ENCODE measurements at places on chromosomes 11 and 22.

GRCh38 chr11:78711735-78712134 is 137.1 kb upstream of the NARS2 start:
- no peak for DNase-seq

- no peak for DNase-seq
These were observed 6.6 kb upstream of the PTS start for GRCh38 chr11:112219476-112220232.

DNA sequence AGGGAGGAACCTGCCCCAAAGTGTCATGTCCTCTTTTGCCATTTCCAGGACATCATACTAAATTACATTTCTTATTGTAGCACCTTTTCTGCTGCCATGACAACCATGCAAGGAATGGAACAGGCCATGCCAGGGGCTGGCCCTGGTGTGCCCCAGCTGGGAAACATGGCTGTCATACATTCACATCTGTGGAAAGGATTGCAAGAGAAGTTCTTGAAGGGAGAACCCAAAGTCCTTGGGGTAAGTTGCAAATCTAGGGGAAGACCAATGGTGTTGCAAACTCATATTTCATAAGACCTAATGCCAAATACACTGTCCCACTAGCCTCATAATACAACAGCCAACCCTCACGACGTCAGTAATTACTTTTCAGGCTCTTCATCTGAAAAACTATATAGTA is 11.7 kb downstream of the MS4A4A start:
- no peak for DNase-seq

DNA sequence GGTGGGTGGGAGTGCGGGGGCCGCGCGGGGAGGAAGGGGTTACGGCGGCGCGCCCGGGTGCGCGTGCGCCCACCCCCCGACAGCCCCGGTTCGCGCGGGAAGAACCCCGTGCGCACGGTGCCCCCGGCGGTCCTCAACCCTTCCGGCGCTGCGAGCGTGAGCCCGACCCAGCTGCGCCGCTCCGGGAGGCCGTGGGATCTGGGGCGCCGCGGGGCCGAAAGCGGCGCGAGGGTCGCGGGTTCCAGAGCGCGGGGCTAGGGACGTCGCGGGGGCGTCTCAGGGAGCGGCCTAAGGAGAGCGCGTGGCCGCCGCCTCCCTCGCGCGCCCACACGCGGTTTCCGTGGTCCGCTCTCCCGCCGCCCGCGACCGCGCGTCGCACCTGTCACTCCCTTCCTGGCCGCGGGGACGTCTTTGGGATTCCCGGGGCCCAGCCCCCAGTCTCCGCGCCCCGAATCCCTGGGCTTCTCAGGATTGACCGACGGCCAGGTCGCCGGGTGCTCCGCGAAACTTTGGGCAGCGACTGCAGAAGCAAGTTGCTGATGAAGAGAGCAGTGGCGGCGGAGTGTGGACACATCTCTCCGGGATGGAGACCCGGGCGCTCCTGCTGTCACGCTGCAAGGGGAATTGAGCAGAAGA is 582 bp downstream of the SREBF2 start:
- no peak for DNase-seq

GRCh38 chr11:76880314-76880713 is 19.6 kb downstream of the ACER3 start:
- DNase-seq = no peak

GRCh38 chr11:17015627-17016126 is 1.5 kb upstream of the PLEKHA7 start:
- no peak for DNase-seq

DNA sequence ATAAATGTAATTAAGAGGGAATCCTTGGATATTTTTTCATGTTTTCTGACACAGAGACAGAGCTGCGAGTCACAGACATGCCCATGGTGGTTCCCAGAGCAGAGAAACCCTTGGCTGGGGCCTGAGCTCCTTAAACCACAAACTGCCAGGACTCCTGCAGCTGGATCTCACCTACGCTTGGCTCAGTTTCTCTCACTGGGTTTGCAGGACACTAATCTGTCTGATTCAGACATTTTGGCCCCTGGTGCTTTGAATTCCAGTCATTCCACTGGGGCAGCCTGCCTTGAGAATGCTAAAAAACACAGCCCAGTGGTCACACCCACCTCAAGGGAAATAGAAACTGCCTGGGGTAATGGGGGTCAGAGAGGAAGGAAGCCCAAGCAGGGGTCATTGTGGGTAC is 122.6 kb downstream of the CCDC81 start:
- DNase-seq = peak; percentile 54

GRCh38 chr22:37982938-37983859 is 1.2 kb downstream of the SOX10 start:
- no peak for DNase-seq

DNA sequence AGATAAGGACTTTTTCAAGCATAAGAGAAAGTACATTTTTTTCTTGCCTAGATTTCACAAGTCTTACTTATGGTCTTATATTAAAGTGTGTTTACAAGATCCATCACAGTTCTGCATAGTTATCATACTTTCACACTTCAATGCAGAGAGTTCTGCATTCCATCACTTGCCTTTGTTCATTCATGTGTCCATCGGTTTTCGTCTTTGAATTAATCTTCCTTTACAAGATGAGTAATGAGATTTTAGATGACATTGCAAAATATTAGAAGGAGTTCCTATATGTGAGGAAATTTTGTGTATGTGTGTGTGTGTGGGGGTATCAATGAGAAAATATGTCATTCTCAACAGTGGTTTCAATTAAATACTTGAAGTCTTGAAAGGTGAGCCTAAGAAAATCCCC is 98.1 kb upstream of the GUCY1A2 start:
- DNase-seq = no peak

DNA sequence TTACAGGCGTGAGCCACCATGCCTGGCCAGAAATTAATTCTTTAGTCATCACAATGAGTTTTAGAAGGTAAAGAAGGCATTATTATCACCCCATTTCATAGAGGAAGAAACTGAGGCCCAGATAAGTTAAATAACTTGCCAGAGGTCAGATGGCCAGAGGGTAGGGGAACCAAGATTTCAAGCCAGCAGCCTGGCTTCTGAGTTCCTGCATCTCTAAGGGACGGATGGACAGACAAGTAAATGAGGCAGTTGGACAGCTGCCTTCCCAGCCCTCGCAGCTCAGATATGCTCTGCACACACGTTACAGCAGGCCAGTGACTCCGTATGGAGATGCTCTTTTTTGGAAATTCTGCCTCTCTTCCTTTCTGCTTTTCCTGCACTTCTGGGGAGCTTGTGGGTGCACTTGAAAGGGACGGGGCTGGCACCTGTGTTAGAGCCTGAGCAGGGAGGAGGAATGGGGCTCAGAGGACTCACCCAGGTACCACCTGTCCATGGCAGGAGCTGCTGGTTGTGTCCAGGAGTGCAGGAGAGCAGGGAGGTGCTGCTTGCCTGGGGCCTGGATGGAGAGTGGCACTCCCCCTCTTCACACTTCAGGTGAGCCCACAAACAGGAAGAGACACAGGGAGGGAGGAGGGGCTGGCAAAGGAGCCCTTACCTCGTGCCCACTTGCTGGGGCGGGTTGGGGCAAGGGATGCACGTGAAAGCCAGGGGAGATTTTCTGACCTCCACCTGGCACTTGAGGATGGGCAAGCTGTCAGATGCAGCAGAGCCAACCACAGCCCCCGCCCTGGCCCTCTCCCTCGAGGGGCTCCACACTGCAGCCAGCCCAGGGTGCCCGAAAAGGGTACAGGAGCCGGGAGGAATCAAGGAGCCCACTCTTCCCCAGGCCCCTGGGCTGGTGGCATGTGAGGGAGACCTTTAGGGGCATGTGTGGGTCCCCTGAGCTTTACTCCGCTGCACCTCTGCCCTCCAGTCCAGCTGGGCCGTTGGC is 3.3 kb upstream of the FXYD2 start:
- no peak for DNase-seq

DNA sequence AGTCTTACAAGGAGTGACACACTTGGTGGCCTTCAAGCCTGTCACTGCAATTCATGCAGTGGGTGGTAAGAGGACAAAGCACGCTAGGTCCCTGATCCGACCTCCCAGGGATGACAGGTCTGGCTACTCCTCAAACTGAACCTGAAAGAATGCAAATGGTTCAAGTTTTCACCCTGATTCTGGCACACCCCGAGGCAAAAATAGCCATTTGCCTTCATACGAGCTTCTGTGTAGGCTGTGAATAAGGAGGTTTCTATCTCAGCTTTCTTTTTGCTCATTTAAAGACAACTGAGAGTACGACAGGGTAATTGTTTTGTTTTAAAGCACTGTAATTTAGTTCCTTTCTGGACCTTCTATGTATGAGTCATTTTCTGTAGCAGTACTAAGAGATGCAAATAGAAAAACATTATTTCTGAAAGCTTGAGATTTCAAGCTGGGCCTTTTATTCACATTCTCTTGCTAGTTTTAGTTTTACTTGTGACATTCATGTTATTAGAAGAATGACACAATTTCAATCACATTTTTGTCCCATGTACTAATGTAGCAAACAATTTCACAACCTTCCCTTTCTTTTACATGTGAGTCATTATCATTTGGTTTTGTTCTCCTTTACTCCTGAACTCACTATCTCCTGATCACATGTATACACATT is 56.6 kb upstream of the FDX1 start:
- no peak for DNase-seq

DNA sequence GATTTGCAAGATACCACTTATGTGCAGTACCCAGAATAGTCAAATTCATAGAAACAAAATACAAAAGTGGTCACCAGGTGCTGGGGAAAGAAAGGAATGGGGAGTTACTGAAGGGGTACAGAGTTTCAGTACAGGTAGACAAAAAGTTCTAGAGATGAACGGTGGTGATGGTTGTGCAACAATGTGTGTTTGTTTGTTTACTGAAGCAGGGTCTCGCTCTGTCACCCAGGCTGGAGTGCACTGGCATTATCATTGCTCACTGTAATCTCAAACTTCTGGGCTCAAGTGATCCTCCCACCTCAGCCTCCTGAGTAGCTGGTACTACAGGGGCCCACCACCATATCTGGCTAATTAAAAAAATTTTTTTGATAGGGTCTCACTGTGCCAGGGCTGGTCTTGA is 12.1 kb downstream of the UBE2L6 start:
- no peak for DNase-seq

DNA sequence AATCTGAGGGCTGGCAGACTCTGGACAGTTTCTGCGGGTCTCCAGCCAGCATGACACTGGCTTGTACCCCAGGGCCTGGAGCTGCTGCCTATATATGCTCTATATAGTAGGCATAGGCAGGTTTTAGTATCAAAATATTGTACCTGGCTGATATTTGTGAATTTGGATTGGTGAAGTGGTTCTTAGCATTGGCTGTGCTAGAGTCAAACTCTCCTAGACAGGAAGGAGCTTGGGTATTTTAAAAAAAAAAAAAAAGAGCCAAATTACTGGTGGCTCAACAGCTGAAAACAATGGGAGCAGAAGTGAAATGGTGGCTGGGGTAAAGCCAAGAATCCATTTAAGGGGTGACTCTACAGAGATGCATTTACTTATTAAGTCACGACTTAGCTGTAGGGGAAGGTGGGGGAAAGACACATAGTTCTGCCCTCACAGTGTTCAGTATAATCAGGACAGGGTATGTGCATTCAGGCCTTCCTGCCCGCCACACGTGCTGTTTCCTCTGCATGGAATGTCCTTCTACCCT is 11.0 kb upstream of the MTFP1 start:
- DNase-seq = no peak

- DNase-seq = no peak
These were observed 4.7 kb upstream of the AP1B1 start for GRCh38 chr22:29393019-29393608.

GRCh38 chr11:14953904-14954303 is 18.2 kb downstream of the CALCA start:
- no peak for DNase-seq

DNA sequence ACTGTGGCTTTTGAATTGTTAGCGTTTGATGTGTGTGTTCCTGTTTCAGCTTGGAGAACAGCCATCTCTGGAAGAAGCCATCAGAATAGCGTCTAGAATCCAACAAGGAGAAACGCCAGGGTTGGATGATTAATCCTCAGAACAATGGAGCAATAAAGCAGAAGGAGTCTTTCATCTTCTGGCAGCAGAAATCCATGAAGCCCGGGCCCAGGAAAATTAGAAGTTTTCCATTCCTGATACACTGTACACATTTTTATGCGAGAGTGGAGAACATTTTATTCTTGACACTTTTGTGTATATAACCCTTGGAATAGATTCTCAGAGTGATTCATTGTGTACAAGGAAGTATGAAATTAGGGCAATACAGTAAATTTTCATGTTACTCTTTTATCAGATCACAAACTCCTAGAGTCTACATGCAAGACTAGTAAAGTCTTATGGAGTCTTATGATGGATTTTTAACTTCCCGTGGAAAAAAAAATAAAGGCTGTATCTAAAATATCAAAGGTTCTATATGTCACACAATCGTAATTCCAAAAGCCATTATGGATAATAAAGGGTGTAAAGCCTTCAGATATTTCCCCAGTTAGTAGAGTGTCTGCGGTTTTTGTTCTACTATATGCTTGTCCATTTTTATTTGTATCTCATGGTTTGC is 45.9 kb upstream of the WEE1 start:
- DNase-seq = peak; percentile 33

DNA sequence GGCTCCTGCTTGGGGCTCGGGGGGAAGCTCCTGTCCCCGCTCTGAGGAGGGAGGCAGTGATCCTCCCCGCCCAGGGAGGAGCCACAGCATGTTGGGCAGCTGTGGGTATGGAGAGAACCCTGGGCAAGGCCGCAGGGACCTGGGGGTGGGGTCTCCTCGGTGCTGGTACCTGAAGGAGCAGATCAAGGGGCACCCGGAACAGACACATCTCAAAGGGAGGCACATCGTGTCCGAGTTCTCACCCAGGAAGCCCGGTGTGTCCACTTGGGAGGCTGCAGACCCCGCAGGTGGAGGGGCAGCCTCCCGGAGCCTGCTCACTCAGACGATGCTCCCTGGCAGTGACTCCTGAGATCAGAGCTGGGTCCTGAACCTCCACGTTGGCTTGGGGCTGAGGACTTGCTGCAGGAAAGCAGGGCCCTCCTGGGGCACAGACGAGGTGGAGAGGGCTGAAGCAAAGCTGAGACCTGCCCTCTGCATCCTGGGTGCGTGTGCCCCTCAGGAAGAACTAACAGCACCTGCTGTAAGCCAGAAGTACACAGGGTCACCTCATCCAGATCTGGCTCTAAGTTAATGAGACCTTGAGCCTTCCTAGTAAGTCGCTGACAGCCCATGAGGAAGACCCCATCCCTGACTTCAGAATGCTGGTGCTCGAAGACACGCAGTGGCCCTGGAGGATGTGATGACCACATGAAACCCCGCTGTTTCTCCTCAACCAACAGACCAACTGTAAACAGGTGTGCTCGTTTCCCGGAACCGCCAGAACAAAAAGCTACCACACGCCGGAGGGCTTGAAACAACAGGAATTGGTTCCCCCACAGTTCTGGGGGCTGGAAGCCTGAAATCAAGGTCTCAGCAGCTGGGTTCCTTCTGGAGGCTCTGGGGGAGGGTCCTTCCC is 5.9 kb upstream of the OSBPL5 start:
- no peak for DNase-seq

DNA sequence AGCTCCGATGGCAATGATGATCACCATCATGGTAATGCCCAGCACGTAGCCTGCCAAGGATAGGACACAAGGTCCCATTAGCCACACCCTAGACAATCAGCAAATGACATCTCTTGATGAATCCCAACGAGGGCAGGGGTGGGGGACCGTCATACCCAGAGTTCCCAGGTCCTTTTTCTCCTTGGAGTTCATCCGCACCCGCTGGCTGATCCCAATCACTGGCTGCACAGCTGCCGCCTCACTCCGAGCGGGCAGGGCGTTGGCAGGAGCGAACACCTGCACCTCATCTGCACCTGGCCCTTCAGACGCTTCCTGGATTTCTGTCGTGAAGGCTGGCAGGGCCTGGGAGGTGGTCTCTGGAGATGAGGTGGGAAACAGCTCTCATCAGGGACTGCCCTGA is 2.9 kb downstream of the PIK3IP1 start:
- DNase-seq = no peak
